CD4-positive, alpha-beta T cell treated with Interleukin-6 at 100 ng/mL for 8 hours (primary cell): ENCODE measurements at places on chromosomes 5 and 9.

GRCh38 chr5:58963361-58963760 is 380.5 kb downstream of the RAB3C start:
- no peak for DNase-seq

DNA sequence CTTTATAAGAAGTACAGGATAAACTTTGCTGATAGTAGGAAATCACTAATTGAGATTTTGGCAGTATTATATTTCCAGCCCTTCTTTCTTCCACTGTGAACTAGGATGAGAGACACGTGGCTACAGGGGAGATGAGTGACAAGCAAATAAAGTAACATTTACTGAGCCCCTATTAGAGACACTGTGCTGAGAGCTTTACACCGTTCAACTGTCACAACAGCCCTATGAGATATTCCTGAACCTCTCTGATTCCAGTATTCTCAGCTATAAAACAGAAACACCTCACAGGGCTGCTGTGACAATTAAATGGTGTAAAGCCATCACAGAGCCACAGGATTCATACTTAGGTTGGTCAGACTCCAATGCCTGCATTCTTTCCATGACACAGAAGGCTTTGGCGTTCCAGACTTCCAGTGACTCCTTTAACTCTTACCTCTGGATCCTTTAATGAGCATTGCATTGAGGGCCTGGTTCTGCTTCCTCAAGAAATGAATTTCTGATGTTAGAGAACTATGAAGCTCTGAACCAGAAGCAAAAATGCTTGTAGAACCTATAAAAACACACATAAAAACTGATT is 169.0 kb downstream of the CDK5RAP2 start:
- DNase-seq = no peak

DNA sequence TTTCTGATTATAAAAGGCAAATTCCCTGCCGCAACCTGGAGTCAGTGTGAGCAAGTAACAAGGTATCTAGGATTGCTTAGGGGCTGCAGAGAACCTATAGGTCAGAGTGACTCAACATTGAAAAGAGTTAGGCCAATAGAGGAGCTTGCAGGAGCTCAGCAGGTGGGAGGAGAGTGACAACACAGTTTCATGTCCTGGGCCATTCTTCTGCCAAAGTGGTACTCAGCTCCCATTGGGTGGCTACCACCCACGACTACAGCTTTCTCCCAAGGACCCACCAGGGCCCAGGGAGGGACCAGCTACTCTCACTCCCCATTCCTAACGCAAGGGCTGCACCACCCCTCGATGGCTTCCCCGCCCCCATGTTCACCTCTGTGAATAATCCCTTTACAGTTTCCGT is 86.7 kb upstream of the SPATA31C2 start:
- no peak for DNase-seq

- no peak for DNase-seq
Observed at GRCh38 chr9:92480291-92480771, 2.0 kb downstream of the ASPN start.

- DNase-seq = no peak
Observed at GRCh38 chr9:128706045-128706444, 3.7 kb downstream of the PKN3 start.

DNA sequence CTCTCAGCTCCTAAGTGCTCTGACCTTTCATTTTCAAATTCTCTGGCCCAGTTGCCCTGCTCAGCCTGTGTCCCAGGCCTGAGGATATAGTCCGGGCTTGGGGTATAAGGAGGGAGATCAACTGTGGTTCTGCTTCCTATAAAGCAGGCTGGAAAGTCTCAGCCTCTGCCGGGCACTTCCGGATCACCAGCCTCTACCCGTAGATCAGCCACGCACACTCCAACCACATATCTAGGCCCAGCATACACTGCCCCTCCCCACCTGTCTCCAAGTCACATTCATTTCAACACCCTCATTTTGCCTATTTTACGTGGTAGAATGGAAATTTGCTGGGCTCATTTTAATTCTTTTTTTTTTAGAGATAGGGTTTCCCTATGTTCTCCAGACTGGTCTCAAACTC is 3.1 kb downstream of the ZER1 start:
- DNase-seq = no peak

GRCh38 chr9:85223506-85224125 is 518.1 kb downstream of the AGTPBP1 start:
- DNase-seq = no peak

GRCh38 chr5:32217886-32218396 is 43.8 kb upstream of the GOLPH3 start:
- no peak for DNase-seq

DNA sequence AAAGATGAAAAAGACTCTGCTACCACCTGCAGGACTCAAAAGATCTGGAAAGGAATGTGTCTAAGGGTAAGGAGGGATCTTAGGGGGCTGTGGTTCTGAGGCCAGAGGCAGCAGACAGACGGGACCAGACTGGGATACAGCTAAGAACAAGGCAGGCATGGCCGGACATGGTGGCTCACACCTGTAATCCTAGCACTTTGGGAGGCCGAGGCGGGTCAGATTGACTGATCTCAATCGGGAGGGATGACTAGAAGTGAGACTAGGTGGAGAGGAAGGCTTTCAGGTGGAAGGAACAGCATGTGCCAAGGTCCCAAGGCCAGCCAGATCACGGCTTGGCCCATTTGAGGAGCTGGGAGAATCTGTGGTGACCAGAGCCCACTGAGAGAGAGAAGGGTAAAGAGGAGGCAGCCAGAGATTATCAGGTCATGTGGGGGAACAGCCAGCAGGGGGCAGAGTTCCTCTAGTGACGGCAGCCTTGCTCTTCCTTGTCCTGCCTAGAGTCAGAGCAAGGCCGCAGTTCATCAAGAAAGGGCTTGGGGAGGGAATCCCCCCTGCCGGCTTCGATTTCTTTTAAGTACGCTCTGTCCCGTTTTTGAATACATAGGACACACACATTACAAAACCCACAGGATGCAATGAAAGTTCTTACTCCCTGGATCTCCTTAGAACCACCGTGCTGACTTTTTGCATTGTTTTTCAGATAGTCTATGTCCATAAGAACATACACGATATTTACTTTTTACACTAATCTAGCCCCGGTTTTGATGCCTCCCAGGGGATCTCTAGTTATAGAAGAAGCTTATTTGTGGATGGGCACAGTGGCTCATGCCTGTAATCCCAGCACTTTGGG is 2.6 kb upstream of the OLFML2A start:
- peak; percentile 77 for DNase-seq

- no peak for DNase-seq
Observed at GRCh38 chr9:104948277-104948676, 20.3 kb upstream of the ABCA1 start.

DNA sequence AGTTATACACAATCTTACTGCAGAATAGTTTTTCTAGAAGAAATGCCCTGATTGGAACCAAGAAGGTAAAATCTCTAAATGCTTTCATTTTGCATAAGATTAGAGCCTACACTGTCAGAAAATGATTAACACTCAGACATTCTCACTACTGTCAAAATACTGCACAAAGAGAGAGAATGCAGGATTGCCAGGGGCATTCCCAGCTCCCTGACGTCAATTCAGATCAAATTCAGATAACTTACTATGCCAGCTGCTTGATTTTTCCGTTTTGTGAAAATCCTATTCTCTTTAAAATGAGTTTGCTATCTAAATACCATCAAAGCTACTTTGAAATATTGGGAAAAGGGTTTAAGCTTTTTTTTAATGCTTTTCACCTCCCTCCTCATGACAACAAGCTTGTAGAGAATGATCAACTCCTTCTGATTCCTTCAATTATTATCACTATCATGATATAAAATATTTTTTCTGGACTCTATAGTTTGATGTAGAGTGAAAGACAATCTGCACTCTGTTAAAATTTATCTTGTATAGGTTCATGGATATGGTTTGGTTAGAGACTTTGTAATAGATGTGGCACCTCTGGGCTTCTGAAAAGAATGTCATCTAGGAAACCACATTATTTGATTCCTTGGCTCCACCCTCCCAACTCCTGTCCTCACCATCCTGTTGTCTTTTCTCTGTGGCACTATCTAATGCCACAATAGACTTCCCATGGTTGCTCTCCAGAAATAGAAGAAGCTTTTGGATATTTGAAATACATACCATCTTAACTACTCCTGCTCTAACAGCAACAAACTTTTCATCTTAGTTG is 407.7 kb downstream of the PDE4D start:
- no peak for DNase-seq

GRCh38 chr9:87593359-87593980 is 95.8 kb downstream of the DAPK1 start:
- DNase-seq = no peak

- no peak for DNase-seq
Observed at GRCh38 chr9:85290019-85290418, 451.7 kb downstream of the AGTPBP1 start.

- DNase-seq = no peak
Observed at GRCh38 chr5:66994790-66995189, 201.8 kb downstream of the CD180 start.

GRCh38 chr9:12773562-12773961 is 1.3 kb upstream of the LURAP1L start:
- DNase-seq = no peak

DNA sequence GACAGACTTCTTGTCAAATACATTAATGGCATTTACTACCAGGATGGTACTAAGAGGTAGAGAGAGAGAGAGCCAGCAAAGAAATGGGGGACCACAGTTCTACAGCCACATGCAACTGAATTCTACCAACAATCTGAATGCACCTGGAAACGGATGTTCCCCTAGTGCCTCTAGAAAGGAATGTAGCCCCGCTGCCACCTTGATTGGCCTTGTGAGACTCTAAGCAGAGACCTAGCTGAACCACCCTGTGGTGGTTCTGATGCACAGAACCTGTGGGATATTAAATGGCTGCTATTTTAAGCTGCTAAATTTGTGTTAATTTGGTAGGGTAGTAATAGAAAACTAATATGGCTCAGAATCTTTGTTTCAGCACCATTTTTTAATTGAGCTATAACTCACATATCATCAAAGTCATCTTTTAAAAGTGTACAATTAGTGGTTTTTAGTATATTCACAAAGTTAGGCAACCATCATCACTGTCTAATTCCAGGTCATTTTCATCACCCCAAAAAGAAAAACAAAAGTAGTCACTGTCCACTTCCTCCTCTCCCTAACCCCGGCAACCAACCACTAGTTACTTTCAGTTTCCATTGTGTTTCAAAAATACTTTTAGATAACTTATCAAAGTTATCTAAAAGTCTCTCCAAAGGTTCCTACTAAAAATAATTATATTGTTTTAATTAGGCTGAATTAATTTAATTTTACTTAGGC is 51.7 kb downstream of the CPLANE1 start:
- DNase-seq = peak; percentile 23

- no peak for DNase-seq
Observed at GRCh38 chr5:66438696-66439095, 157.5 kb upstream of the MAST4 start.

DNA sequence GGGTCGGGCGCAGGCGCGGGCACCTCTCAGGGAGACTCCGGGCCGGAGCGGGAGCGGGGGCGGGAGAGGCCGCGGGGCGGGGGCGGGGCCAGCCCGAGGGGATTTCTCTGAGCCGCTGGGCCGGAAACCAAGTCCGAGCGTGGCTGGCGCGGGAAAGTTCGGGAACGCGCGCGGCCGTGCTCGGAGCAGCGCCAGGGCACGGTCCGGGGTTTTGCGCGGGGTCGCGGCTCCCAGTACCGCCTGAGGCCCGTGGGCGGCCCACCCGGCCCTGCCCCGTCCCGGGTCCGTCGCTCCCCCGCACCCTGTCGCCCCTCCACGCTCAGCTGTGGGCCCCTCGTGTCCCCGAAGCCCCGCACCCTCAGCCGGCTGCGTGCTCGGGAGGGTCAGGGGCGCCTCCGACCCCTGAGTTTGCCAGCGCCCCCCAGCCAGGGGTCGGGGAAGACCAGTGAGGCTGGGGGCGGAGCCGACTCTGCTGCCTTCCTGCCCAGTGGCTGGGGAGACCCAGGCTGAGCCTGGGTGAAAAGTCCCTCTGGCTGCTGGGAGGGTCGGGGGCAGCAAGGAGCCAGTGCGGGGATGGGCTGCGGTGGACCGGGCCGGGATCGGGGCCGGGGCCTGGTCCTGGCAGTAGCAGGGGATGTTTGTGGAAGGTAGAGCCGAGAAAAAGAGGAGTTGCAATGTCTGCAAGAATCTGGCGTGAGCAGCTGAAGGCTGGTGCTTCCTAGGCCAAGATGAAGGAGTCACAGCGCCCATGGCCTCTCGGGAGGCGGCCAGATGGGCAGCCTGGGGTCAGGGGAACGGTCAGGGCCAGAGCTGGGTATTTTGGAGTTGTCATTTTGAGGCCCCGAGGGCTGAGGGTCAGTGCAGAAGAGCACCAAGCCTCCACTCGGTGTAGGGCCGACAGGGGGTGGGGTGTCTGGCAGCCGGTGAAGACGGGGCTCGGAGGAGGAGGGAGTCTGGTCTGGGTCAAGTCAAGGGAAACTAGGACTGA is 588 bp downstream of the TRAF2 start:
- DNase-seq = peak; percentile 22

DNA sequence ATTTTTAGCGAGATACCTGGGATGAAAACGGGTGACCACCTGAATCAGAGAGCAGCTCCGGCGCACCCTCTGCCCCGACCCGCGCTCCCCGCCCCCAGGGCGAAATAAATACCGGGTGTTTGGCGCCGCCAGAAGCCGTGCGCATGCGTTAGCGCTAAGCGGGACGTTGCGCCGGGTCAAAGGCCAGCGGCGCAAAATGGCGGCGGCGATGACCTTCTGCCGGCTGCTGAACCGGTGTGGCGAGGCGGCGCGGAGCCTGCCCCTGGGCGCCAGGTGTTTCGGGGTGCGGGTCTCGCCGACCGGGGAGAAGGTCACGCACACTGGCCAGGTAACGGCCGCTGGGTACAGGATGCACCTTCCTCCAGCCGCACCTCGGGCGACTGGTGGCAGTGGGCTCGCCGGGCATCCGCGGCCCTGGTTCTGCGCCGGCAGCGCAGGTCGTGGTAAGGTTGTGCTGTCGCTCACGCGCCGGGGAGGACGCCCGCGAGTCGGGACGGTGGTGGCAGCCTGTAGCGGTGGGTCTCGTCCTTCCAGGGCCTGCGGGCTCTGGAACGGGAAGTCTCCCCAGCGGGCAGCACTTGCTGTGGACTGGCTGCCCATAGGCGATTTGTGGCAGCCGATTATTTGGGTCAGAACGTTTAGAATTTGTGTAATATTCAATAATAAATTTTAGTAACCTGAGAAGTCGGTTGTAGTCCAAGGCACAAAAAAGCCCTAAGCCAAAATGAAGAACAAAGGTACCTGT is at the start of gene NDUFS6:
NDUFS6 (plus strand) TSS at position 186 of the 745 bp plus-strand sequence; CDS start at position 197, 11 bp downstream.
- peak; percentile 70 for DNase-seq

GRCh38 chr9:26954050-26954508 is 2.1 kb upstream of the IFT74 start:
- no peak for DNase-seq

- DNase-seq = no peak
Observed at GRCh38 chr9:124665391-124666058, 105.6 kb downstream of the NR6A1 start.

DNA sequence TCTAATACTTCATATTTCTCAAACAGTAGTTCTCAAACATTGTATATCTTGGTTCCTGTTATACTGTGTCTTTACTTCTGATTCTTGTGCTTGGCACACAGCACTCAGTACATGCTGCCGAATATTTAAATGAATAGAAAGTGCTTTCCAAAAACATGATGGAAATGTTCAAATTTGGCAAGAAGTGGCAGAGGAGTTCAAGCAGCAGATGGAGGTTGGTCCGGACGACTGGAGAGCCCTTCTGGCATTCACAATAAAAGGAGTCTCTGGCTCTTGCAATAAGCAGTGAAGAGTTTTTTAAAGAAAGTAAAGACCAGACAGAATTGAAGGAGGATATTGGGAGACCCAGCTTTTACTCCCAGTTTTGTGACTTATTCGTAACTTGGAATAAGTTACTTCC is 36.3 kb downstream of the TSTD2 start:
- no peak for DNase-seq

GRCh38 chr9:87829756-87830155 is 52.9 kb upstream of the SPATA31E1 start:
- no peak for DNase-seq
